ENCODE measurements at places on chromosomes 7 and 10.

GRCh38 chr10:98971464-98971863, 264.2 kb downstream of the HPSE2 start:
- DNase-seq = no peak

DNA sequence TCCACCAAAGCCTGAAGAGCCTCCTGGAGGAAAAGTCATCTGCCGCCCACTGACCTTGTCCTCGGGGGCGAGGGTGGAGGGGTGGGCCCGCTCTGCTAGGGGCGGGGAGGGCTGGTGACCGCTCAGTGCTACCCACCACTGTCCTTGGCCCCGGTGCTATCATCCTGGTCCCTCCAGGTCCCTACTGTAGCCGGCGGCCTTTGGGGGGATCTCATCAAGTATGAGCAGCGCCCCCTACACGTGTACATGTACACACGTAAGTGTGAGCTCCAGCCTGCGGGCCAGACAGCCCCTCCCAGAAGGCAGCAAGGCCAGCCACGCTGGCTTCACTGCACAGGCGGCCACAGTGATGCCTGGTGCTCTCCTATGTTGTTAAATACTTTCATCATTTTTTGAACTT, 19.6 kb downstream of the TTYH3 start:
- no peak for DNase-seq

GRCh38 chr10:119383174-119383856, 159.2 kb downstream of the RGS10 start:
- peak; percentile 19 for DNase-seq

DNA sequence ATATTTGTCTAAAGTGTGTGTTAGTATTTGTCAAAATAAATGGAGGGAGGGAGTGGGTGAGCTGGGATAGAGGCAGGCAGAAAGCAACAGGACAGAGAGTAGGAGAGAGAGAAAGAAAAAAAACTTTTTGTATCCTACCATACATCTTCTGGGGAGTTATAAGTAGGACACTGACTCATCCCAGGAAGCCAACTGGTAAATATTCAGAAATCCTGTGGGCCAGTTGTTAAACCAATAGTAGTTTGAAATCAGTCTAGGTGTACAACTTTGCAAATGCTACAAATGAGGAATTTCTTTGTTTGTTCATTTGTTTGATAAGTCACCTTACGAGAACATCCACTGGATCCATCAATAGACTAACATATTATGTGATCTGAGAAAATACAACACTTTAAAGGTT, 980.9 kb downstream of the GATA3 start:
- no peak for DNase-seq

GRCh38 chr10:121393522-121393921, 204.7 kb downstream of the FGFR2 start:
- DNase-seq = no peak

- no peak for DNase-seq
Observed at GRCh38 chr7:98879198-98879978, 1.1 kb downstream of the TRRAP start.

- DNase-seq = no peak
Observed at GRCh38 chr10:112481602-112482001, 34.6 kb downstream of the VTI1A start.

DNA sequence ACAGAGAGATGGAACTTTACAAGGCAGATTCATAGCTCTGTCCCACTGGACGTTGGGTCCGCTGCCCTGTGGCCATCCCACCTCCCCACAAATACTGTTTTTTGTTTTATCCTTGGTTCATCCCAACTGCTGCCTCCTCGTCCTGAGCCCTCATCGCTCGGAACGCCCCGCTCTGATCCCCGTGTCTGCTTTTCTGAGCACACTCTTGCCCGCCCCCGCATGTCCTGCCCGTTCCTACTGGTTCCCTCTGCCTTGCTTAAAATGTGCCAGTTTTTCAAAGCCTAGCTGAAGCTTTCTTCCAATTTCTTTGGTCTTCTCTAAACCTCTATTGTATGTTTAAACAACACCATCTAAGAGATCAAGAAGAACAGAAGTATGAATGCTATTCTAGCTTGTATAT, 19.4 kb downstream of the RNF32 start:
- DNase-seq = no peak

DNA sequence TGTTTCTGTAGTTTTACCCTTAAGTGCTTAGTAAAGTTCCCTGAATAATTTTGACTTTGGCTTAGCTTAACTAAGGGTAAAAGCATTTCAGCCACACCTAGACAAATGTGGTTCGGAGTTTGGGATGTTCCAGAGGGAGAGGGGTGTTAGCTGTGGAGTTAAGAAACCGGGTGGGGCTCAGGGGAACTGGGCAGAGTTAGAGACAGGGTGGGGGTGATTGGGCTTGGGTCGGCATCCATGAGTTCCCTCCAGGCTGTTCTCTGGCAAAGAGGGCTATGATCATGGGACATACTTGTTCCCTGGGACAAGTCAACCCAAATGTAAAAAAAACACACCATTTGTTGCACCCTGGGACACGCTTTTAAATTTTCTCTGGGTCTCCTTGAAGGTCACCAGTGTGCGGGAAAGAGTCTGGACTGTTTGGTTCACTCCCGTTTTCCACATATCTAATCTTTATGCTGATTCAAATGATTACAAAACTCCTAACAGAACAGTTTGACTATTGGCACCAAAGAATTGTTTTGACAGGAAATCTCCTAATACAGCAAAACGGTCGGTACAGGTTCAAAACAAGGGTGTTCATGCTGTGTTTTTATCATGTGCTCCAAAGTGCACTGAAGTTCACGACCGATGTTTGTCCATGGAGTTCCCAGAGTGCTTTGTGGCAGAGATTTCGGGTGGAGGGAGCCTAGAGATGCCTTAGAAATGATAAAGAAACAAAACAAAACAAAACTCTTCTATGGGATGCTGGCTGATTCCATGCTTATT, 56.5 kb downstream of the PLXDC2 start:
- no peak for DNase-seq

- no peak for DNase-seq
Observed at GRCh38 chr10:13942035-13942434, 355.3 kb downstream of the PRPF18 start.

Data from fibroblast of skin of right quadriceps (primary cell).